ENCODE measurements at places on chromosomes 4 and X.
A peak's percentile ranks its signal among the peaks of the same experiment; 100 is the strongest.

- DNase-seq = peak; percentile 51
Observed at GRCh38 chrX:1205681-1206611, 6.5 kb downstream of the CRLF2 start.

DNA sequence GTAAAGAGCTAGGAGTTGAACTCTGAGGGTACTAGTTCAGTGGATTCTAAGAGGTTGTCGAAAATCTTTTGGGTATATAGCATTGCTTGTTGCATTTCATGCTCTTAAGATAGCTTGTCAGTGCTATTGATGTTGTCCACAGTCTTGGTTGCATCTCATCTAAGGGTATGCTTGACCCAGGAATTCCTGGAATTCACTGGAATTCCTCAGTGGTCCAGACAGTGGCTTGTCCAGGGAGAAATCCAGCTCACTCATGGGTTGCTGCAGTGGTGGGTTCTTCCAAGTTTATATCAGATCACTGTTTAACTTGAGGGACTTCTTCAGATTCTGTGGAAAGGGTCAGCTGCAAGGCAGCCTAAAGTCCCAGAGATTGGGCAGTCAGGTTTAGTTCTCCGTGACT lies 29.8 kb upstream of the SMARCAD1 start:
- no peak for DNase-seq

DNA sequence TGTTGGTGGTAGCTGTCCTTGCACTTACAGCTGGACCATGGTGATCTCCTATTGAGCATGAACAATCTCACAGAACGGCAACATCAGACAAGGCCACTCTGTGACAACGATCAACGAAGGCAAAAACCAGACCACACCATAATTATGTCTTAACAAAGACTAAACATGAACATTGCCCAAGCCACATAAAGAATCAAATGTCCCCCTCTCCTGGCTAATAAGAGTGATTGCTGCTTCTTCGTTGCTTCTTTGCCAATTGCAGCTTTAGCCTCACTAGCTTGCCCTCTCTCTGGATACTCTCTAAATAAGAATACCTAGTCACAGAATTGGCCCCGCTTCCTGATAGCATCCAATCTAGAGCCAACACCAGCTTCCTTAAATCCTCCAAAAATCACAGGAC lies 41.5 kb upstream of the PGRMC1 start:
- no peak for DNase-seq

DNA sequence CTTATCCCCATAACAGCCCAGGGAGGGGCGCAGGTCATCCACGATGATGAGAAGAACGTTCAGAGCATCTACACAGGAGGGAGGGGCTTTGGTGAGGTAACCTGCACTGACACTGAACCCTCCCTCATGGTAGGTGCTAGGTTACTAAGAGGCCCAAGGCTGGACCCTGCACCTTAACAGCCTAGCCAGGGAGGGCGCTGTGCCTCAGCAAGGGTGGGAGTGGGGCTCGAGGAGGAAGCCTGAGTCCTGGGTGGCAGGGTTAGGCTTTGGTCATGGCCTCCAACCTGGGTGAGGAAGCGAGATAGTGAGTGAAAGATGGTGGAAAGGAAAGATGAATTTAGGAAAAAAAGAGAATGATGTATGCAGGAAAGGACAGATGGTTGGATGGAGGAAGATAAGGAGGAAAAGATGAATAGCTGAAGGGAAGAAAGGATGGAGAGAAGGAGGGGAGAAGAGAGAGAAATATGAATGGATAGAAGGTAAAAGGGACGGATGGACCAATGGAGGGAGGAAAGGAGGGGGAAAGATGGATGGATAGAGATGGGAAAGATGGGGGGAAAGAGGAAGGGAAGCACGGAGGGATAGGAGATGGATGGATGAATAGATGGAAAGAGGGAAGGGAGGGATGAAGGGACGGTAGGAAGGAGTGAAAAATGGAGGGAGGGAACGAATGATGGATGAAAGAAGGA lies 736 bp downstream of the IDS start:
- DNase-seq = peak; percentile 64

Data from activated T-cell treated with anti-CD3 and anti-CD28 coated beads, Interleukin-2, amount 50 U/mL, for 24 hours (primary cell).